ENCODE measurements at places on chromosomes 7 and 10.

- DNase-seq: peak; percentile 84
These were observed 2.3 kb downstream of the IGF2BP3 start for GRCh38 chr7:23467806-23468525.

DNA sequence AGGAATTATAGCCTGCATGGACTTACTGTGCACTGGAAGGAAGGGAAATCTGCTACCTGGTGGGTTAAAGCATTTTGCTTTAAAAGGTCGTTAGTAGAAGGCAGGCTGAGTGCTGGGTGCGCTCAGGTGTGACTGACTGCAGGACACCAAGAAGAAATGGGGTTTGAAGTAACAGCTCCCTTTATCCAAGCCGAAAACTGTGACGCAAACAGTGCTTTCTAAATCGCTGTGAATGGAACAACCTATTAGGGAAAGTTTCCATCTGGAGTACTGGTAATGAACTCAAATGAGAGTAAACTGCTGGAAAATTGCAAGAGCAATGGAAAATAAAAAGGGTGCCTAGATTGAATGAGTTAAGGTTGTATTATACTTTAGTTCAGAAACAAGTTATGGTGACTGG, 95.3 kb downstream of the CNNM2 start:
- no peak for DNase-seq

GRCh38 chr10:112182784-112183328, 709 bp downstream of the GPAM start:
- DNase-seq: peak; percentile 48

GRCh38 chr7:105352018-105352612, 36.6 kb downstream of the SRPK2 start:
- DNase-seq: no peak

DNA sequence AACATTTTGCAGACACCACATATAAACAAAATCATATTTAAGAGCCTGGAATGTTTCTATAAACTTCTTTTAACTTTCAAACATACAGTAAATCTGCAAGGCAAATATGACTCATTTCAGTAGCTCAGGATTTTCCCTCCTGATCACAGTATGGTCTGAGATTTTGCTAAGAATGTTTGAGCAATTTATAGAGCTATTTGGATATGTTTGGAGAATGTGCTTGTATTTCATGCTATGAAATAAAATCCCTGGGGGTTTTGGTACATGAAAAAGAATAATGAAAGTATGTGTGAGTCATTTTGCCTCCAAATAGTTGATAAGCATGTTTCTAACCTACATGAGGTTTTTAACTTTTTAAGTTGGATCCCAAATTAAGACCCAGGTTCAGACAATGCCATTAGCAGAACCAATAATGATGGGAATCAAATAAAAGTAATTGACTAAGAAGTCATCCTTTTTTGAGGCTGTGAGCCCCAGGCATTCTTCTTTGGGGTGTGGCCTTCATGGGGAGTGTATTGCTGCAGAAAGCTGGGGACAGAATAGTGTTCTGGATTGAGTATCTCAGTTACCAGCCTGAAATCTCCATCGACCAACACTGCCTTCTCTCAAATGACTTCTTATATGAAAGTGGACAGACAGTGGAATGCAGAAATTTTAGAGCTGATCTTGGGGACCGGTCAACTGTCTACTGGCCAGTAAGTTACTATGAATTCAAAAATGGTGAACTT, 66.1 kb upstream of the AGBL3 start:
- no peak for DNase-seq

DNA sequence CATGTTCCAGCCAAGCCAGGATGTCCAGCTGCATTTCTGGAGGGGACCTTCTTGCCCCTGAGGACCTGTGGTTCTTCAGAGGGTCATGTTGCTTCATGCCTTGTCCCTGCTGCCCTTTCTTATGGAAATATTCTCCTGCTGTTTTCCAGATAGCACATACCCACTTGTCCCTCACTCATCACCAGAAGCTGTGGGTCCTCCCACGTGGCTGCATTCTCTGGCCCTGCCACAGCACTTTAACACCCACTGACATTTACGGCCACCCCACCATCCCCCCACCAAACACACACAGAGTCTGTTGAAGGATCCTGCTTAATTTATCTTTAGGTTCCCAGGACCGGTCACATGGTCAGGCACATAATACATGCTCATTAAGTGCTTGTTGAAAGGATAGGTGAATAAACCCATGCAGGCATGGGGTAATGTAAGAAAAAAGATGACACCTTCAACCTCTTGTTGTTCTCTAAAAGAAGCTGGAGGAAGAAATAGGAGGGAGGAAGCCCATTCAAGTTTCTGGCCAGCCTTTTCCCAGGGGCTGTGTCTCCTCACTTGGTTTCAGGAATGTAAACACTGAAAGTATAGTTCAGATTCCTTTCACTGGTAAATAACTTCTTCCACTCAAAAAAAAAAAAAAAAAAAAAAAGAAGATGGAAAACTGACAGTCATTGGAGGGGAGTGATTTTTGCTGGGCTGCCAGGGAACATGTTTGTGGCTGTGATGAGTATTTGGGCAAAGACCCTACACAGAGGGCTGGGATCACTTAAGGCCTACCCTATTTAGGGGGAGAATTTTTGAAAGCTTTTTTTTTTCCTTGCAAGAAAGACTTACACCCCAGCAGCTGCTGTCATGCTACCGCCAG, 19.8 kb upstream of the BMPER start:
- DNase-seq: no peak

DNA sequence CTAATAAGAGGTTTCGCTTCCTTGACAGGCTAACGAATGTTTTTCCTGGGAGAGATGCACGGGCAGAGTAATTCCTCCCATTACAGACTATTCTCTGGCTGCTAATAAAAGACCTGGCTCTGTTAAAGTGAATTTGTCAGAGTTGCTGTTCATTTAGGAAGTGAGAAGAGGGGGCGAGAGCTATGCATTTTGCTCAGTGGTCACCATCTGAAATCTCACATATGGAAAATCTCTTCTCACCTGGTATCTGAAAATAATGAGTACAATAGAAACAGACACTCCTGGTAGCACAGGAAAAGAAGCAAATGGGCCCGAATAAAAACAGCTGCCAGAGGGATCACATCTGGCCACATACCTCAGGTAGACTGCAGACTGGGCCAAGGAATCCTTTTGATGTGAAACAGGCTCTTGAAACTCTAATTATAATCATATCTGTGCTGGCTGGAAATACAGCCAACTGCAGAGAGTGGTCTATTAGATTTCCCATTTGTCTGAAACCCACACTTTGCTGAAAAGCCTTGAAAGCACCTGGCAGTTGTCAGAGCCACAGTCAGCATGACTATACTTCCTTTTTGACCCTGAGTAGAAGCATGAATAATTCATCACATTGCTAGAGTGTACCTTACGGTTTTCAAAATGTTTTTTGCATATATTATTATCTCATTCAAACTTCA, 33.6 kb downstream of the AOAH start:
- peak; percentile 33 for DNase-seq

DNA sequence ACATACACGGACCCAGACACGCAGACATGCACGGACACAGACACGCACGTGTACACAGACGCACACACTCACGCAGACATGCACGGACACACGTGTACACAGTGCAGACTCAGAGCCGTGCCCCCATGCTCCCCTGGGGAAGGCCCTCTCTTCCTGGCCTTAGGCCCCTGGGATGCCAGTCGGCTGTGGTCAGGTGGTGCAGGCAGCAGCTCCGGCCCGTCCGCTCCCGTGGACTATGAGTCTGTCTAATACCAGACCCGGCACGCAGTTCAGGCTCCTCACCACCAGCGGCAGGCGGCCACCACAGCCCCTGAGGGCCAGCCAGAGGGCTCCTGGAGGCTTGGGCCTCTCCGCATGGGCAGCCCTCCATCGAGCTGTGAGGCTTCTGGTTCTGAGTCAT, 52.0 kb upstream of the NKX6-2 start:
- DNase-seq: no peak

Data from NCI-H69 (cell line).